ENCODE measurements at places on chromosomes 7 and 10.

DNA sequence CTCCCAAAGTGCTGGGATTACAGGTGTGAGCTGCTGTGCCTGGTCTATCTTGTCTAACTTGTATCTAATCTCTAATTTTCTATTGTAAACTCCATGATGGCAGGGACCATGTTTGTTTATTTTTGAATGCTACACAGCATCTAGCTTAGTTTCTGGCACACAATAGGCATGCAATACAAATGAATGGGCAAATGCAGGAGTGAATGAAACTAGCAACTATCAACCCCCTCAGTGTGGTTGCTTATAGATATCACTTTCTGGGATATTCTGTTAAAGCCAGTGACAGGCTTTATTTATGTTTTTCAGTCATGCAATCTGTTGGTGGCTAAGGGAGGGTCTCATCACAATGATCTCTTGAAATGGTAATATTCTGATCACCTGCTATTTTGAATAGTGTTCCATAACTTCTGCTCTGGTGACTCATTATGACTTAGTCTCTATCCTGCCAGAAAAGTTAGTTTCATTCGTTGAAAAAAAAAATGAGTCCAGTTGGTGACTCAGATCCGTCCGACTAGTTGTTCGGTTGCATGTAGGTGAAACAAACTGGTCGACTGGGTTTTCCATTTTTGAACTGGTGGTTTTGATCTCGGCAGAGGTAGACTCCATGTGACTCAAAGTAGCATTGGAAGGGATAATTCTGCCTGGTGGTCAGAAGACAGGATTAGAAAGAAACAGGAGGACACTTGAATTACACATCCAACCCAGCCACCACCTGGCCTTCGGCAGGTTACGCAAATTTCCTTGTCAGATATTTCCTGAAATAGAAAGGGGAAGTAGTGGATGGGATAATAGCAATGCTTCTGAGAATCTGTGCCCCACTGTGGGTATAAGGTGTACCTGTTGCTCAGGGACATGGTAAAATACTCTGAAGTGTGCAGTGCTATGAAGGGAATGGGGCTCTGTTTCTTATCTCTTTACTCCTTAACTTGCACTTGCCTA lies 76.8 kb downstream of the GATA3 start:
- no peak for DNase-seq

DNA sequence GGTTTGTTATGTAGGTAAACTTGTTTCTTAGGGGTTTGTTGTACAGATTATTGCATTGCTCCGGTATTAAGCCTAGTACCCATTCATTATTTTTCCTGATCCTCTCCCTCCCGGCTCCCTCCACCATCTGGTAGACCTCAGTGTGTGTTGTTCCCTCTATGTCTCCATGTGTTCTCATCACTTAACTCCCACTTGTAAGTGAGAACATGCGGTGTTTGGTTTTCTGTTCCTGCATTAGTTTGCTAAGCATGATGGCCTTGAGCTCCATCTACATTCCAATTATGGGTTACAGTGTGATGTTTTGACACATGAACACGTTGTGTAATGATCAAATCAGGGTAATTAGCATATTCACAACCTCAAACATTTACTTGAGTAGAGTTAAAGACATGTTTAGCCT lies 237.5 kb downstream of the ABCA13 start:
- DNase-seq = no peak

DNA sequence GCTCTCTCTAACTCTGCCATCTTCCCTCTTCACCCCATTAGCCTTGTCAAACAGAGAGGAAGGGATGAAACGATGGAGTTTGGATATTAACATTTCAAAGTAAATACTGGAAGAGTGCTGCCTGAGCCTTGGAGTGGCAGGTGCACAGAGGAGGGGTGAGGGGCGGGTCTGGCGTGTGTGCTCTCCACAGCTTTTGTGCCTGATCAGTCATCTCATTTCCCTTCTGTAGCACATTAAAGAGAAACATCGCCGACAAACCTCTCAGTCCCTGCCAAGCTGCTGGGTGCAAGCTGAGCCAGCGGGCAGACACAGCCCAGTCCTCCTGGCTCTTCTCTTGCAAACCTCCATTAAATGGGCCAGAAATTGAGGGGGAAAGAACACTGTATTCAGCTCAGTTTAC lies 76.2 kb downstream of the SLIT1 start:
- no peak for DNase-seq

DNA sequence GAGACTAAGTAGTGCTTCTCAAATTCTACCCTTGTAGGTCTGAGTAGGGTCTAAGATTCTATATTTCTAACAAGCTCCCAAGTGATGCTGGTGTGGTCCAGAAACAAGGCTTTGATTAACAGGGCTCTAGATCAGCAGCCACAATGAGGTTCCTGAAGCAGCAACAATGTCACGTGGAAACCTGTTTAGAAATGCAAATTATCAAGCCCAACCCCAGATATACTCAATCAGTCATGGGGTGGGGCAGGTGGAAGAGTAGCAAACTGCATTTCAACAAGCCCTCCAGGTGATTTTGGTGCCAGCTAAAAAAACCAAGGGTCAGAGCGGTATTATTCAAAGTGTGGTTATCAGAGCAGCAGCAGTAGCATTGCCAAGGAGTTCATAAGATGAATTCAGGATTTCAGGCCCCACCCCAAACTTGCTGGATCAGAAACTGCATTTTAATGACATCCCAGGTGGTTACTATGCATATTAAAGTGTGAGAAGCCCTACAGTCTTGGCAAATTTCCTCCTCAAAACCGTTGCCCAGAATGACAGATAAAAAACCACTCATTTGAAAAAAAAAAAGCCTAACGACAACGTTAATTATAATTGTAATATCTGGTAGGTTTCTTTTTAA lies 199.2 kb downstream of the AHR start:
- no peak for DNase-seq

GRCh38 chr10:69848454-69848853 lies 46.7 kb downstream of the COL13A1 start:
- DNase-seq = no peak

DNA sequence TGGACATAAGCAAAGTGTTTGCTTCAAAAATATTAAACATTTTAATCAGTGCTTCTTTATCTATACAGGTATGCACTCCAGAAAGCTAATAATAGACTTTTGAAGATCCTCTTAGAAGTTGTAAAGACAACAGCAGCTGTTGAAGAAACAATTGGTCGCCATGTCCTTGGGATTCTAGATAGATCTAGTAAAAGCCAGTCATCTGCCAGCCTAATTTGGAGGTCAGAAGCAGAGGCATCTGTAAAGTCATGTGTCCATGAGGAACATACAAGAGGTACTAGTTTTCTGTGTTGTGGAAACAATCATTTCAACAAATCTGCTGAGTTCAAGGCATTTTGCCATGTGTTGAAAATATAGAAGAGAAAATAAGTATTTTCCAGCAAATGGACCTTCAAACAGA lies 89.3 kb downstream of the CYP51A1 start:
- no peak for DNase-seq

GRCh38 chr10:125209591-125210355 lies 49.4 kb upstream of the CTBP2 start:
- DNase-seq = peak; percentile 45

- DNase-seq = no peak
Observed at GRCh38 chr10:131862548-131862947, 38.3 kb upstream of the PPP2R2D start.

DNA sequence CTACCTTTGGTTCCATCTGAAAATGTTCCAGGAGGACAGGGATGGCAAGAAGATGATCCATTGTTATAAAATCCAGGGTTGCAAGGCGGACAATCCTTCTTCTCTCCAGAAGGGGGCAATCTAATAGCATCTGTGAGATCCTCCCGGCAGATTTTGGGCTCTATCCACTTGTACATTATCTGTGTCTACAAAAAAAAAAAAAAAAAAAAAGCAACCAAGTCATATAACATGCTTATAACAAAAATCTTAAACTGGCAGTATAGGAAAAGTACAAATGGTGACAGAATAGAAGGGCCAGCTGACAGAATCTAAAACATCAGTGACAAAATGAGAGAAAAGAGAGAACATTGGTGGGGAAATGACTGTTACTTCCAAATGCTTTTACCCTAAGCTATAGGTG lies 132.7 kb downstream of the ELAPOR2 start:
- DNase-seq = peak; percentile 89

GRCh38 chr10:110978204-110978603 lies 58.8 kb downstream of the SHOC2 start:
- DNase-seq = no peak

- DNase-seq = no peak
Observed at GRCh38 chr7:50358041-50358705, 53.7 kb downstream of the IKZF1 start.

DNA sequence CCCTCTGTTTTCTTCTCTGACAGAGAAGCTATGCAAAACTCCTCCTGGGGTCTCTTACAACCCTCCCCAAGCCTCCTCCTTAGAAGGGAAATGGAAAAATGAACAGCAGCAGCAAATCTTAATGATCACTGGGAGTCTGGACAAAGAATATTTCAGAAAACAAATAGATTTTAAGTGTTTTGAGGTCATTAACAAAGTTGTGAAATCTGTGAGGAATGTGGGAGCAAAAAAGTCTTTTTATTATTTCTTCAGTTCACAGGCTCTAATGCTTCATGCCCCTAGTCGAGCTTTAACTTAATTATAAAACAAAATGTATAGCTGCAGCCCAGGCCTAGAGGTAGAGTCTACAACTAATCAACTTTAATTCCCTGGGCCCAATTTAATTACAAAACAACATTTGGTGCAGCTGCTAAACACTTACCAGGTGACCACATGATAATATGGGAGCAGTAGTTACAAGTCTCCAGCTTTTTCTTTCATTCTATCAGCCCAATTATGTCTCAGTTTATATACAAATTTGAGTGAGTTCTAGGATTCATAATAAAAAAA lies 293.2 kb downstream of the THSD7A start:
- no peak for DNase-seq

GRCh38 chr7:143388491-143389101 lies 7.5 kb downstream of the ZYX start:
- no peak for DNase-seq

DNA sequence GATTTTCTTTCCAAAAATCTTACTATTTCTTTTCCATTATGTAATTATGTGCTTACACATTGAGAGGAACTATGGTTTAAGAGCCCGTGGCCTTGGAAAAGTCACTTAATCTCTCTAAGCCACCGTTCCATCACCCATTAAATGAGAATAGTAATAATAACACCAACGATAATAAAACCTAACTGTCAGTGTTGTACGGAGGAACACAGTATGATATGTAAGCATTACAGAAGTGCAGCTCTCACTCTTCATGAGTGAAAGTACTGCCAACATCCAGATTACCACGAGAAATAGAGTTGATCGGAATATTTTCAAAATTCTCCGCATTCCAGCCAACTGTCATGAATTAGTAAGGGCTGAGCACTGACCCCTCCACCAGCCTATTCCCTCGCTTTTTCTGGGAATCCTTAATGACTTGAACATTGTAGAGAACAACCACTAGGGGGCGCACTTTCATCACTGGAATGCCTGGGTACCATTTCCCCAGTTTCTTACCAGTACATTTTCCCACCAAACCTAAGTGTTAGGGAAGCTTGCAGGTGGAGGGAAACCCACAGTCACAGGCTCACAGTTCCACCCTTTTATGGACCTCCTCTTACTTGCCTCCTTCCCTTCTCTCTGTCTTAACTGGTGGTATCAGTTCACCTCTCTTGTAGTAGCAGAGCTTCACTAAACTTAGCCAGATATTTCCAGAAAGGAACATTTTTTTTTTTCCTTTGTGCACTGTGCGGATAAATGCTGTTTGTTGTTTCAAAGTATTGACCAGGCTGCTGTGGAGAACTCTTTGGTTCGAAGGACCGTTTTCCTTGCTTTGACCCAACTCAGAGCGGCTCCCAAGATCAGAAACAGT lies 27.8 kb downstream of the NKX2-3 start:
- peak; percentile 73 for DNase-seq

DNA sequence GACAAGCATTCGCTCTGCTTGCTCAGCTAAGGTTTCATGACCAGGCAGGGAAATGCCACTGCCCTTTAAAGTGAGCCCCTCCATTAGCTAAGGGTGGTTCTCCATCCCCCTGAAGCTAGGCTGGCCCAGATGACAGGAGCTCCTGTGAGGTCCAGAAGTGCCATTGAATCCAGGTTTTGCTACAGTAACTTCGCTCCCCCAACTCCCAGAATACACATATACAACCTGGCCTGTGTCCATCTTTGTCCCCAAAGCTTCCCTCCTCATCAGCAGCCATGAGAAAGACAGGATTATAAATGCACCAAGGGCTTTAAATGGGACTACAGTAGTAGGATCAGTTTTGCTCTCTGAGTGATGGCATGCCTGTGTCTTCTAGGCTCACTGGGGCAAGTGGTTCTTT lies 35.5 kb upstream of the VCL start:
- DNase-seq = no peak

DNA sequence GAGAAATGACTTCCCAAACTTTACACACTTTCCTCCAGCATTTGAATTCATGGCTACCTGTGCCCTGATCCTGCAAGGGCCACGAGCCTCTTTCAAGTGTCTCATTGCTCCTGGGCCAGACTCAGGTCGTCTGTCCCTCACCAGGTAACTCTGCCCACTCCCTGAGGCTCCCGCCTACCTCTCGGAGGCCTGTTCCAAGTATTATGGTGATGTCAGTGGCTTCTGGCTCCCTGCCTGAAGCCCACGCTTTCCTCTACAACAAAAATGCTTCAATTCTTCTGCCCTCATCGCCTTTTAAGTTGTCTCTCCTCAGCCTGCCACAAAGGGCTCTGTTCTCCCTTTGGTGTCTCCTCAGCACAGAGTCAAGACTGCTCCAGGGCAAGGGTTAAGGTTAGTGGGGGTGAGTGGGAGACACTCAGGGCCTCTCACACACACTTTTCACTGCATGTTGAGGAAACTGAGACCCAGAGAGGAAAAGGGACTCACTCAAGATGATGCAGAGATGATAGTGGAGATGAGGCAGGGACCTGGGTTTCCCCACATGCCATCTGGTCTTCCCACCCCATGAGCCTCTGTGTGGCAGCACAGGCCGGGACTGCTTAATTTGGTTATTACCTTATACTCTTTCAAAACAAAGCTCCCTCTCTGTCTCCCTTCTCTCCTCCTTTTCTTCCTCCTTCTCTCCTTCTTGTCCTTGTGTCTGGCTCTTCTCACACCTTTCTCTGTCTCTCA lies 28.3 kb upstream of the EGR2 start:
- DNase-seq = no peak

GRCh38 chr10:112957640-112958092 lies 7.6 kb downstream of the TCF7L2 start:
- peak; percentile 20 for DNase-seq

DNA sequence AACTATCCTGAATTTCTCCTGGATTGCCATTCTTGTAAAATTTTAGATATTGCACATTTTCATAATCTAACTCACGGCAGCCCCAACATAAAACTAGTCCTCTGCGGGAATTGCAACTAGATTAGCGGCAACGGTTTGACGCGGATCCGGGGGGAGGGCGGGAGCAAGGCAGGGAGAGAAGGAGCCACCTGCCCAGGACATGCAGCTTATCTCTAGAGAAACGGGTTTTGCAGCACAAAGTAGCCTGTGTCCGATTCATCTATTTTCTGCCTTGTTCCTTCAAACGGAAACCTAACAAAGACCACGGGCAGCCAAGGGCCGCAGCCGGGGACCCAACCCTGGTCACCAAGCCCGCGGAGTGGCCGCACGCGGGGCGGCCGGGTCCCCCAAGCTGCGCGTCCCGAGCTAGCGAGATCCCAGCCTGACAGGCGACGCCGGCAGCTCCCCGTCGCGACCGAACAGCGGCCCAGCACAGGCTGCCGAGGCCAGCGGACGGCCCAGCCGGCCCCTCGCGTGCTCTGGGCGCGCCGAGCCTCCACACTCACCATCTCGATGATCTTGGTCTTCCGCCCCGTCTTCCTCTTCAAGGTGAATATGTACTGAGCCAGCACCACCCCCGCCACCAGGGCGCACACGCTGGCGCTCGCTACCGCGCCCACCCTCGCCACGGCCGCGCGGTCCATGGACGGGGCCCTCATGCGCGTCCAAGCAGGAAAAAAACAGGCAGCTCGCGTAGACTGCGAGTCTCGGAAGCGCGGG lies at the start of gene NT5C3A:
Gene NT5C3A (minus strand): TSS at position 754 of the 759 bp plus-strand sequence. CDS start 71 bp downstream, at position 683.
- peak; percentile 67 for DNase-seq

All from adipocyte (in vitro differentiated cells).